Renal cortical epithelial cell (primary cell): ENCODE measurements at places on chromosomes 16 and 17. TPM values are rescaled to one million over a fixed set of nuclear protein-coding genes. Genes with fewer than 3 reads are reported as not detected.
A peak's percentile ranks its signal among the peaks of the same experiment; 100 is the strongest.

DNA sequence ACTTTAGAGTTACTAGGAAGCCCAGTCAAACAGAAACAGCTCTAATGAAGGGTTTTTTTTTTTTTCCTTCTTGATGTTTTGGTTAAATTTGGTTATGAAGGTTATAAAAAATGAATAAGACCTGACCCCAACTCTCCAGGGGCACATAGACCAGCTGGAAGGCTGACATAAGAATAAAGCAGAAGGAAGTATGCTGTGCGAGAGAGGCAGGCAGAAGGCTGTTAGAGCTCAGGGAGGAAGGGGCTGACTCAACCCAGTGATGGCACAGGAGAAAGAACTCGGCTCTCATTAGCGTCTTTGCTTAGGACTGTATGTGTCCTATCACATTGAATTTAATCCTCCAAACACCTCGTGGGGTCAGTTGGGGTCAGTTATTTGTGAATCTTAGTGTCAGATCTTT is 474.6 kb downstream of the PMP22 start:
- no peak for DNase-seq

DNA sequence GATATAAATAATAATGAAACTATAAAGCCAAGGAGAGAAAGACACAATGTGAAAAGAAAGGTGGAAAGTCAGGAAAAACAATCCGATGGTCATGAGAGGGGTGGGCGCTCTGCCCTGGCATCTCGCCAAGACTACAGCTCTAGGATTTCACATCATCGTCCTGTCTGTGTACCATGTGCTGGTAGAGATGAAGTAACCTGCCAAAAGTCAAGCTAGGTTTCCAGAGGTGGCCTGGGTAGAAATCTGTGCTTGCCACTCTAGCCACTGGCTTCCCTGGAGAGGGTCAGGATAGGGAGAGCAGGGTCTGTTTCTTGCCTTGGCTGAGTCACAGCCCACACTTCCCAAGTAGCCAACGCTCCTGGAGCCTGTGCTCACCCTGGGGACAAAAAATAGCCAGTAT is 31.0 kb upstream of the TRAP1 start:
- DNase-seq = no peak

- DNase-seq = peak; percentile 55
These were observed 64.4 kb upstream of the TBX2 start for GRCh38 chr17:61335105-61335844.

DNA sequence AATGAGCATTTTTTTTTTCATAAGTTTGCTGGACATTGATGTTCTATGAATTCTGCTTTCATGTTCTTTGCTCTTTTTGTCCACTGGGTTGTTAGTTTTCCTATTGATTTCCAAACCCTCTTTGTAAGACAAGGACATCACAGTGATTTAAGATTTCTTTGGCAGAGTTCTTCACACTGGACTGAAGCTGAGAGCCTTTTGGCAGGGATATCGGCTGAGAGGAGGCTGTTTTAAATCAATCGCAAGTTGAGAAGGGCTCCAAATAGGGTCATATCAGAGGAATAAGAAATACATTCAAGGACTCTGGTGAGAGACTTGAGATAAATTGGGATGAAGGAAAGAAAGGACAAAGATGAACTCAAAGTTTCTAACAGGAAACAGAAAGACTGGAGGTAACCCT is 165.8 kb upstream of the AXIN2 start:
- DNase-seq = no peak

DNA sequence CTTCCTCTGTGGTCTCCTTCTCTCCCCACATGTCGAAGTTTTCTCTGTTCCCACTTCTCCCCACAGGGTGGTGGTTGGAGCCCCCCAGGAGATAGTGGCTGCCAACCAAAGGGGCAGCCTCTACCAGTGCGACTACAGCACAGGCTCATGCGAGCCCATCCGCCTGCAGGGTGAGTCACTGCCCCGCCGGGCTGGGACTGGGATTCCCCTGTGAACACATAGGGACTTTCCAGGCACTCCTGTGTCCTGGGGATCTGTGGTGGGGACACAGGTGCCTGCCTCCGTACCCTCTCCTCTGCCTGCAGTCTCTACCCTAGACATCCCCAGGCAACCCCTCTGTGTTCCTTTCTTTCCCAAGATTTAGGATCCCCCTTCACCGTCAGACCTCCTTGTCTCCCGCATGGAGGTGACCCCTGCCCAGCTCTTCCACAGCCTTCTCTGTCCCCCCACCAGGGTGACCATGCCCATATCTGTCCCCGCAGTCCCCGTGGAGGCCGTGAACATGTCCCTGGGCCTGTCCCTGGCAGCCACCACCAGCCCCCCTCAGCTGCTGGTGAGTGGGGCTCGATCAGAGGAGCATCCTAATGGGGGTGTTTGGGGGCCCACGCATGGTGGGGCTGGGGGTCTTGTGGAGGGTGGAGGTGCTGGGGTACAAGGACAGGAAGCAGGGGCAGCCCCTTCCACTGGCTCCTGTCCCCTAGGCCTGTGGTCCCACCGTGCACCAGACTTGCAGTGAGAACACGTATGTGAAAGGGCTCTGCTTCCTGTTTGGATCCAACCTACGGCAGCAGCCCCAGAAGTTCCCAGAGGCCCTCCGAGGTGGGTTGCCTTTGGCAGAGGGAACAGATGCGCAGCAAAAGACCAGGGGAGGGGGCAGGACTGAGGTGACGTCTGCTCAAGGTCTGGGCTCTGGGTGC is 5.8 kb downstream of the ITGAM start:
- peak; percentile 68 for DNase-seq

DNA sequence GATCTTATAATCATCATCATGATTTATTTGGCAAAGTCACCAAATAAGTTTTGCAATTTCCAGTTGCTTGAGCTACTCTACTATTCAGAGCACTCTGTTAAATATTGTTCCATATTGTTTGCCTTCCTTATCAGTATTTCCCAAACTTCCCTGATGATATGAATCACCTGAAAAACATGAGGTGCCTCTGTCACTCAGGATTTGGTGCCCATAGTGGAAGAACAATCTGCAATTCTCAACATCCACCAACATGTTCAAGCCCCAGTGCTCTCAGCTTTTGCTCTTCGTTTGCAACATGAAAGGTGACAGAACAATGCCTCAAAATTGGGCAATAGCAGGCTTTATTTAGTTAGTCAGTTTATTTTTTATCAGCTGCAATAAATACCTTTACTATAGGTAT is 28.6 kb upstream of the WSB1 start:
- peak; percentile 50 for DNase-seq

DNA sequence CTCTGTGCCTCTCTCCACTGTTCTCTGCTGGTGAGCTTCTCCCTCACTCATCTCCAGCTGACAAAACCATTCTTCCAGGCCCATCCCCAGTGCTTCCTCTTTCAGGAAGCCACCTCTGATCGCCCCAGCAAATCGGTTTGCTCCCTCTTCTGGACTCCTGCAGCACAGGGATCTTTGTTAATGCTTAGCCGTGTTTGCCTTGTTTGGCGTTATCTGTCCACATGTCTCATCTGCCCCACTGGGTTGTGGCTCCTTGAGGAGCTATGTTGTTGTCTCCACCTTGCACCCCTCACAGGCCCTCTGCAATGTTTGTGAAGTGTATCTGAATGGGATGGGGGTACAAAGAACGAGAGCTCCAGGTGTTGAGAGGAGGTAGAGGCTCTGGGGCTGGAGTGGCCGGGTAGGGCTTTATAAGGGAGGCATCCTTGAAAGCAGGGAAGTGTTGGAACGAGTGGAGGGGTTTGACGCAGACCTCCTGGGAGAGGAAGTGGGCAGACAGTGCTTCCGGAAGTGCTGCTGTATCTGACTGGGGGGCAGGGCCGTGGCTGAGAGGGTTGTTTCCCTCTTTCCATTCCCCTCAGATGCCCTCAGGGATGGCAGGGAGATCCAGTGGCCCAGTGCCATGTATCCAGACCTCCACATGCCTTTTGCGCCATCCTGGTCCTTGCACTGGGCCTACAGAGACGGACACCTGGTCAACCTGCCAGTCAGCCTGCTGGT is 27.8 kb downstream of the CASKIN2 start:
- no peak for DNase-seq

DNA sequence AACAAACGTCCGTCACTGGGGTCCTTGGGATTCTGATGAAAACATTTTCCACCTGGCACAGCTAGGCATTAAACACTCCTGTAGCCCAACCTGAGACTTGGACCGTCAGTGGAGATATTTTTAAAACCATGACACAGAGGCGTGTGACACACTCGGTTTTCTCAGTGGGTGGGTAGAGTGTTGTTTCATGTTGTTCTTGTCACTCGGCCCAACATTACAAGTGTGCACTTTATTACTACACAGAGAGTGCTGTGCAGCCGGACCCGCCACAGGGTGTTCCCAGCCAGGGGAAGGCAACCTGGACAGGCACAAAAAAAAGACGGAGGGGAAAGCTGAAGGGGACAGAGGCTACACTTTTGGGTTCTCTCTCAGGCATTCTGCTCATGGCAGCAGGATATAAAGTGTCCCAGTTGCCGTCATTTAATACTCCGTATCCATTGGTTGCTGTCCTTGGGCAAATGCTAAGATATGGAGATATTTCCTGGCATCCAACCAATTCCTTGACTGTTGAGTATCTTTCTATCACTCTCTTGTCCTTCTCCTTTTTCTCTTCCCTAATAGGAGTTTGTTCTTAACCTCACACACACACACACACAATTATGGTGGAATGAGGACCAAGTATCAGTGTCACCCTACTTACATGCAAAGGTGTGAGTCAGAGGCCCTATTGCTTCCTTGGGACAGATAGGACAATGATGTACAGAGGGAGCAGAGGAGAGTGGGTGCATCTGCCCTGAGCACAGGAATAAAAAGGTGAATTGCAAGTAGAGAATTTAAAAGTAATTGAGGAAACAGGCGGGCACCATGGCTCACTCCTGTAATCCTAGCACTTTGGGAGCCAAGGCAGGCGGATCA is 154.1 kb upstream of the SOX9 start:
- no peak for DNase-seq

DNA sequence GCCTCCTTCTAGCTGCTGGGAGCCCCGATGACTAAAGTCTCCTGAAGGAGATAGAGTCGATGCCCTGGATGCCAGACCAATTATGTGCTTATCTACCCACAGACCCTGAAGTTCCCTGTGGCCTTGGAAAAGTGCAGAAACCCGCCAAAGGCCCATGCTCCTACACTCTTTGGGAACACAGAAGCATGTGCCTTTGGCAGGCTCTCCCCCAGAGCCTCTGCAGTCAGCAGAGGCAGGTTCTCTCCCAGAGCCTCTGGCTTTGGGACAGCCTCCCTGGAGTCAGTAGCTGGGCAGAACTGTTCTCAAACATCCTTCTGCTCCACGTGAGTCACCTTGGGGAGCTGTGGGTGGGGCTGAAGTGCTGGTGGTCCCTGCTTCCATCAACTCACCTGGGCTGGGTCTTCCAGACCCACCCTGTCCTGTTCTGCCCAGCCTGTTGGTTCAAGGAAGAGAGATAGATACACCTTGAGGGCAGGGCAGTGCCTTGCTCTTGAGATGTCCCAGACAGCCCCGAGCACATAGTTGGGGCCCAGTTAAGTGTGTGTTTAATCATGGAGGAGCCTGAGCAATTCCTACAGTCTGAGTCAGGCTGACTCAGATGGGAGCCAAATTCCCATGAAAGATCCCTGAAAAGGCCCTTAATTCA is 3.2 kb upstream of the CDK5RAP3 start:
- peak; percentile 79 for DNase-seq

DNA sequence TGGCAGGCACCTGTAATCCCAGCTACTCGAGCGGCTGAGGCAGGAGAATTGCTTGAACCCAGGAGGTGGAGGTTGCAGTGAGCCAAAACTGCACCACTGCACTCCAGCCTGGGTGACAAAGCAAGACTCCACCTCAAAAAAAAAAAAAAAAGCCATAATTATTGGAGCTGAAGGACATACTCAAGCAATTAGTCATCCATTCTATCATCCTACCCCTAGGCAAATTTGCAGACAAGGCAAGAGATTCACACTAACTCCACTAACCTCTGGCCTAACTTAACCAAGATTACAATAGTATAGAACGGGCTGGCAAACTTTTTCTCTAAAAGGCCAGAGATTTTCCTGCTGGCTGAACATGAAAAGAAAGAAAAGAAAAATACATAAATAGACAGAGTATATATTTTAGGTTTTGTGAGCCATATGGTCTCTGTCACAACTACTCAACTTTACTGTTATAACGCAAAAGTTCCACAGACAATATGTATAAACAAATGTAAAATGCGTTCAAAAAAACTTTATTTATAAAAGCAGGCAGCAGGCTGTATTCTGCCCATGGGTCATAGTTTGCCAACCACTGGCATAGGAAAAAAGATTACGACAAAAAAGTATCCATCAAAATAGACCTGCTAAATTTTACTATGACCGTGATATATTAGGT is 29.7 kb downstream of the BRIP1 start:
- DNase-seq = peak; percentile 84

- DNase-seq = no peak
These were observed 49.6 kb downstream of the ANKFY1 start for GRCh38 chr17:4214157-4214556.

DNA sequence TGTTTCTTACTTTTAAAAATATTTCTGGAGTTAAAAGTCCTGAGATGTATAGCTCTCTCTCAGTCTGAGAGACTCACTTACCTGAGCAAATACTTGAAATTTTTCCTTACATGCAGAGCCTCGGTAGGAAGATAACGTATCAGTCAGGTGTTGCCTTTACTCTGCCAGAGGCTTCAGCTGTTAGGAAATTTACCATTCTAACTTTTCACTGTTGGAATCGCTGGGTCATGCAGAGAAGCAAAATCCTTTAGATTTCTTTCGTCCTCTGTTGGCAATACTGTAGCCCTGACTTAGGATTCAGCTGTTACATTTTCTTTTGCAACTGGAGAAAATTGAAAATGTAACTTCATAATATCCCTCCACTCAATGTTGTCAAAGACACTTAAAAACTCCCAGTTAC is 20.0 kb upstream of the KCNJ16 start:
- DNase-seq = no peak

DNA sequence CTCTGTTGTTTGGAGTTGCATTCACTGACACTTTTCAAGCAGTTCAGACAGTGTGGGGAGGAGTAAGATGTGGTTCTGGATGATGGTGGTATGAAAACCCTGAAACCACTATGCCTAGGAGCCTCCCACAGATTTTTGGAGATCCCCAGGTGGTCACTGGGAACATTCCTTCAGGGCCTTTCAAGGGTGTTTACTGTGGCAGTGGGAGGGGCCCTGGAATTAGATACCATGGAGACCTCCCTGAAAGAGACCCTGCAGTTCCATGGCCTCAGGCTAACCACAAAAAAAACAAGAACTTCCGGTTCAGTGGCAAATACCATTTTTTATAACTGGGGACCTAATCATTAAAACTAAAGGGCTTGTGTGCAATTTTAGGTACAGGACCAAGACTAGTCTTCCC is 79.9 kb downstream of the TMEM100 start:
- DNase-seq = no peak

- DNase-seq = no peak
These were observed 41.4 kb upstream of the CMIP start for GRCh38 chr16:81403208-81403600.

Gene CCL13
- total RNA-seq = not detected in 2 replicates

Gene ENO3
- total RNA-seq = 5.3 and 6.6 TPM in 2 replicates

Gene PYDC1
- total RNA-seq = not detected in 2 replicates

Gene ZNF689
- total RNA-seq = 4.0 and 4.5 TPM in 2 replicates

Gene CCL1
- not detected in 2 replicates for total RNA-seq

Gene CCL17
- not detected in 2 replicates for total RNA-seq
